Stimulated activated CD8-positive, alpha-beta memory T cell treated with anti-CD3 and anti-CD28 coated beads, Interleukin-15, amount 100 ng/mL, for 4 hours (primary cell): ENCODE measurements at places on chromosomes 2 and 18.

GRCh38 chr2:62297624-62298010, 101.7 kb downstream of the B3GNT2 start:
- no peak for DNase-seq

DNA sequence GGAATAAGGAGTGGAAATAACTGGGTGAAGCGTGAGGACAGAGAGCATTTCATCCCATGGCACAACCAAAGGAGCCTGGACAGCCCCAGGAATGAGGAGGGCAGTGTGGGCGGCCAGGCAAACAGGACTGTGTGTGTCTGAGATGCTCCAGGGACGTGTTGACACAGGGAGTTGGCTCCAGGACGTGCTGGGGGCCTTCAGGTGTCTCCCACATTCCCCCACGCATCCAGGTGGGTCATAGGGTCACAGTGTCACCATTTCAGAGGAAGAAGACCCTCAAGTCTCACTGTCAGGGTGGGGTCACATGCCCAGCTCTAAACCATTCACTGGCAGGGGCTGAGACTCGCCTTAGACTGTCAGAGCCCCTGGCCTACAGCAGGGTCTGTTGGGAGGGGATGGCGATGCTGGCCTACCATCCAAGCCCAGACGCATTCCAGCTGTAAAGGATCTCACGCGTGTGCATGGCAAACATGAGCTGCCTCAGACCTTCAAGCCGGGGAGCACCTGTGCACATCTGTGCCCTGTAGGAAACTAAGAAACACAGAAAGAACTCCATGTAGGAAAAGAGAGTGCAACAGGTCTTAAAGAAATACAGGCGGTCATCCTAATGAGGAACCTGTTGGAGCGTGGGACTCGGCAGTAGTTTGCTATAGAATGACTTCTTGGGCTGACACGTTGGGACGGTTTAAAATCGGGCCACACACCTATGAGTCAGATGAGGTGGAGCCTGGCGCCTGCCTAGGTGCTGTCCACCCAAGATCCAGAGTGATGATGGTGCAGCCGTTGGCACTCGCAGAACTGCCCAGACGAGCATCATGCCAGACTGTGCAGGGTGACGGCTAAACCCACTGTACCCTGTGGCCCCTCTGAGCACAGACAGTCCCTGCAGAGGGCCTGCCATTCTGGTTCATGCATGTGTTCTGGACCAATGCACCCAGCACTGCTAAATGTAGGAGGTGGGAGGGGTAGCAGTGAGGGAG, 17.3 kb downstream of the PARD6G start:
- no peak for DNase-seq

DNA sequence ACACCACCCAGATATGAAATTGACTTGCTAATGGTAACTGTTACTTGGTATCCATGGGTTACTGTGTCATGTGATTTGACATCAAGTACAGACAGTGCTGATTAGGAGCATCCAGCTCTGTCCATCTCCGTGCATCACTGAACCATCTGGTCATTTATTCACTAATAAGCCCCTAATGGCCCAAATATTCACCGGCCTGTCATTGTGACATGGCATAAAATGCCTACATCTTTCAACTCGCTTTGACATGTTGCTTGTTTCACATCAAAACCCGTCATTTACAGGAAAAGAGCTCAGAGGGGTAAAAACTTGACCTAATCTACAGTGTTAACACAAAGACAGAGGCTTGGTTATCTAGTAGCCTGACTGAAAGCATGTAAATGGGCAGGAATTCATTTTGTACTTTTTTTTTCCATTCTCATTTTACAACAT, 308.9 kb upstream of the ATP5MC3 start:
- no peak for DNase-seq

- no peak for DNase-seq
Observed at GRCh38 chr2:11596801-11597200, 63.0 kb downstream of the GREB1 start.

DNA sequence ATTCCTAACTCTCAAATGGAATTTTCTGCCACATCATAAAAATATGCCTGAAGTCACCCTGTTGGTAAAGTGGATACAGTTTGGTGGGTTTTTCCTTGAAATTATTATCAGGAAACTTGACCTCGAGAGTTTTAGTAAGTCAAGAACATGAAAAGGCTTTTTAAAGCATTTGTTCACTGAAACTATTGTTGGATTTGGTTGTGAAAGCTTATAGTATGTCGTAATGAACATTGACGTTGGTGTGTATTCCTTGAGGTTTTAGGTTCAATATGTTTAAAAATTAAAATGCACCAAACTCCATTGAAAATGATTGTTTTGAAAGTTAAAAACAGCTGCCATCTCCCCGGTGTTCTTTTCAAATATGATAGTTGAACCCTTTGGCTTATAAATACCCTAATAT, 30.8 kb downstream of the AOX1 start:
- no peak for DNase-seq

GRCh38 chr2:31249009-31249690, 15.2 kb downstream of the EHD3 start:
- no peak for DNase-seq

DNA sequence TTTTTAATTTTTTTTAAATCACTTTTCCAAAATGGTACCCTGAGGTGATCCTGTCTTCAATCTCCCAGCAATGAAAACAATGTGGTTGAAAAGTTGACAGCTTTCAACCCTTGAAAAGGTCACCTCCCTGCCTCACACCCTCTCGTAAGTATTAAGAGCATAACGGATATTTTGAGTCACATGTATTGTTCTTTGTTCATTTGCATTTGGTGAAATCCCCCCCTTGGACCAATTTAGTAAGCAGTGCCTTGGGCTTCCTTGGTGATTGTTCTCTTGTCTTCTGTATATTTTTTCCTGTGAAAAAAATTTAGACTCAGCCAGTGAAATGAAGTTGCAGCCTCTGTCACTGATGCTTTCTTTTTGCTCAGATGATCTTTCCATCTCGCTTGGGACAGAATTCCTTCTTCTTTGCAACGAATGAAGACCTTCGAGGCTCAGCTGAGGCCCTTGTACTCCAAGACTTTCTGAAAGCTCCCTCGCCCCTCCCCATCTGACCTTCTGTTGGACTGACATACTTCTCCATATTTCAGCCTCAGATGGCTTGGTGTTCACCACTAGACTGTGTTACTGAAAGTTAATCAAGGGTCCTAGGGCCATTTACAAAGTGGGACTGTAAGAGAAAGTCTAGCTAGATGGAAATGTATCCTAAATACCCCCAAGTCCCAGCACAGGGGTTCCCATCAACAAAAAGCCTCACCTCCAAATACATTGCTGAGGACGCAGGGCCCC, 158.4 kb downstream of the BCL2 start:
- DNase-seq: peak; percentile 42

DNA sequence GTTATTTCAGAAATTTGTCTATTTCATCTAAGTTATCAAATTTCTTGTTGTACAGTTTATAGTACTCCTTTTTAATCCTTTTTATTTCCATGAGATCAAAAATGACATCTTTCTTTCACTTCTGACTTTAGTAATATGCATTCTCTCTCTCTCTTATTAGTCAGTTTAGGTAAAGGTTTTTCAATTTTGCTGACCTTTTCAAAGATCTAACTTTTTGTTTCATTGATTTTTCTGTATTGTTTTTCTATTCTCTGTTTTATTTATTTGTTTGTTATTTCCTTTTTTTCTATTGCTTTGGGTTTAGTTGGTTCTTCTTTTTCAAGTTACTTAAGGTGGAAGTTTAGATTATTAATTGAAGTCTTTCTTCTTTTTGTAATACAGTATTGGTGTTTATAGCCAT, 294.2 kb downstream of the CCDC85A start:
- no peak for DNase-seq

DNA sequence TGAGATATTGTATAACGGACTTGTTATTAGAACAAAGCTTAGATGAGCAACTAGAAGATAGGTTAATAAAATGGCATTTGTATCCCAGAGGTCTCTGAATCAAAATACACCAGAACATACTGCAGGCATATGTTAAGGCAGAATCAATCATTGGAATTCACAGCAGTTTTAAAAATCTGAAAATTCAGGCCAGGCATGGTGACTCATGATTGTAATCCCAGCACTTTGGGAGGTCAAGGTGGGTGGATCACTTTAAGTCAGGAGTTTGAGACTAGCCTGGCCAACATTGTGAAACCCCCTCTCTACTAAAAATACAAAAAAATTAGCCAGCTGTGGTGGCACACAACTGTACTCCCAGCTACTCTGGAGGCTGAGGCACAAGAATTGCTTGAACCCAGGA, 405.2 kb downstream of the ZEB2 start:
- no peak for DNase-seq

DNA sequence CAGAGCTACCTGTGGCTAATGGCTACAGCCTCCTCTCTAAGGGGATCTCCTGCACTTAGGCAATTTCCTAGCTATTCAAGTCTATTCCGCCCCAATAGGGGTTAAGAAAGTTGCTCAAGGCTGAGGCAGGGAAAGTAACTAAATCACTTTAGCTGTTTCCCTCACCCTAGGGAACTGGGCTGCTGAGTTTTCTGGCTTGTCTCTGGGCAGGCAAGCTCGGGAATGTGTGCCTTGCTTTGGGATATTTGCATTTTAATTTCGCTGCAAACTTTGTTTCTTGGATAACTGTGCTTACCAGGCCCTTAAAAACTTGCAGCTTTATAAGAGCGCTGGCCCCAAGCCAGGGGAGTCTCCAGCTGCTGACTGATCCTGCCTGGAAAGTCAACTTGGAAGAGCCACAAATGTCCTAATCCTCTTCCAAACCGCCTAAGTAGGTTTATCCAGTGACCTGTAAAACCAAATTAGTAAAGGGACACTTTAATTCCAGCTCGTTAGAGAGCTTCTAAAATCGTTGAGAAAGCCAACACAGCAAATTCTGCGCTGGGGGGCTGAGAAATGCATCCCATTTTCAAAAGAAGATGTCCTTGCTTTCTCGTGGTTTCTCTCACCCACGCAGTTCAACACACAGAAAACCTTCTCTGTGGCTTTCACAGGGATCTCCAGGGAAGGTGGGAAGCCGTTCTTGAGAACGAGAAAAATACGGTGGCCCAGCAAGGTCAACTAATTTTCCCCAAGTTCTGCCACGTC, 59.5 kb upstream of the SP3 start:
- no peak for DNase-seq

GRCh38 chr2:44635725-44636124, 274.0 kb downstream of the CAMKMT start:
- no peak for DNase-seq

GRCh38 chr18:10715791-10716190, 190.0 kb downstream of the NAPG start:
- DNase-seq: no peak

GRCh38 chr2:66985906-66986305, 411.2 kb upstream of the ETAA1 start:
- DNase-seq: no peak

DNA sequence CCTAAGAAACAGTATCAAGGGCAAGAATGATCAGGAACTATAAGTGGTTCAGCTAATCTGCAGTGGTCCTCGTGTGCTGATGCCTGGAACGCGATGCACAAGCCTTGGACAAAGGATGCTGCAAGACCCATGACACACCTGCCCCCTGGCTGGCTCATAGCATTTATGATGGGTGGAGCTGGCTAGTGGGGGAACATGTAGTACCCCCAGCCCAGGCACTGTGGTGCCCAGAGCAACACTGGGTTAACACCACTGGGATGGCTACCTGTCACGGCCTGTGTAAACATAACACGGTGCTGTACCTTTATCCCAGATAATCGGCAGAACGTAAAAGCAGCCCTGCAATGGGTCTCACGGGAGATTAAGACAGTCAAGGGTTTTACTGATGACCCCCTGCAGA, 60.3 kb upstream of the PEX13 start:
- DNase-seq: no peak

DNA sequence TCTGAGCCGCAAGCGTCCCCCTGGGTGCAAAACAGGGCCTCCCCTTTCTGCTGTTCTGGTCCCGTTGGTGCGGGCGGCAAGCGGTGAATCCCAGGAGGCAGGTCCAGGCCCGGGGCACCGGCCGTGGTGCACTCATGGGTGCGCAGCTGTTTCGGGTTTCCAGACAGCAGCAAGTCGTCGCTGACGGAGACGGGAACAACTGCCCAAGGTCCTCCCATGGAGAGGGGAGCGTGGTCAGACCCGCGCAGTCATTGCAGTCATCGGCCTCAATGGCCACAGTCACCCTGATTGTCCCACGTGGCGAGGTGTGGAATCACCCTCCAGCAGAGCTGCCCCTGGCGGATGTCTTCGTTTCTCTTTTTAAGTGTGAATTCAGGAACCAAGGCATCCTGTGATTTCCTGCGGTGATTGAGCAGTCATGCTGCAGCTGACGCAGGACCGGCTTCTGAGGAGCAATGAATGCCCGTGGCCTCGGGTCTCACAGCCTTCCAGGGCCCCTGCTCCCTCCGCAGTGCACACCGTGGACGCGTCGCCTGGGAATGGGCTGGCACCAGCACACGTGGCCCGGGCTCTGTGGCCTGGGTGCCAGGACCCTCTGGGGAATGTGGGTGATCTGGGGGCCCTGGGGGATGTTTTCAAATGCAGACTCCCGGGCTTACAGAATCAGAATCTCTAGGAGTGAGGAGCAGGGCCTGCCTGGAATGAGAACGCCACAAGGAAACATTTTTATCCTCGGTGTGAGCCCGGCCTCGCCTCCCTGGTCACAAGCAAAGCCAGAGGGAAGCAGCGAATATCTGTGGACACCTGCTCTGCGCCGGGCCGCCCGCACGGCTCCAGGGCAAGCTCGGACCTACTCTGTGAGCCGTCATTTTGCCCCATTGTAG, 244.2 kb upstream of the SALL3 start:
- DNase-seq: no peak

- DNase-seq: no peak
Observed at GRCh38 chr18:53153281-53153680, 813.3 kb downstream of the DCC start.

- DNase-seq: no peak
Observed at GRCh38 chr2:240988146-240988545, 10.3 kb upstream of the SNED1 start.

DNA sequence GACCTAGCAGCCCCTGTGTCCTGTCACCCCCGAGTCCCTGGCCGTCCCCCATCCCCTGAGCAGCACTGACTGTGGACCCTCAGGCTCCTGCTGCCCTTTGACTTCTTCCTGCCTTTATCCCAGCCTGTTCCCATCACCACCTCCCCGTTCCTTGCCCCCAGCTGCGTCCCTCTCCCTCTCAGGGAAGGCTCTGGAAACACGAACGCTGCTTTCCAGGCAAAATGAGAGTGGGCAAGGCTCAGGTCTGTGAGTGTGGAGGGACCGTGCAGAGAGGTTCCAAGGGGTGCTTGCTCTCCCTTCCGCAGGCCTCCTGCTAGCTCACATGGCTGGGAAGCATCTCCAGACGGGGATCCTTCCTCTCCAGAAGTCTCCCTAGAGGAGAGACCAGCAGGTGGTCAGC, 501.8 kb upstream of the SALL3 start:
- DNase-seq: no peak
